ENCODE measurements at places on chromosomes 13 and 19.

- DNase-seq = no peak
These were observed 76.2 kb downstream of the SOX1 start for GRCh38 chr13:112143046-112143752.

GRCh38 chr19:31530781-31531180 is 181.5 kb upstream of the TSHZ3 start:
- no peak for DNase-seq

DNA sequence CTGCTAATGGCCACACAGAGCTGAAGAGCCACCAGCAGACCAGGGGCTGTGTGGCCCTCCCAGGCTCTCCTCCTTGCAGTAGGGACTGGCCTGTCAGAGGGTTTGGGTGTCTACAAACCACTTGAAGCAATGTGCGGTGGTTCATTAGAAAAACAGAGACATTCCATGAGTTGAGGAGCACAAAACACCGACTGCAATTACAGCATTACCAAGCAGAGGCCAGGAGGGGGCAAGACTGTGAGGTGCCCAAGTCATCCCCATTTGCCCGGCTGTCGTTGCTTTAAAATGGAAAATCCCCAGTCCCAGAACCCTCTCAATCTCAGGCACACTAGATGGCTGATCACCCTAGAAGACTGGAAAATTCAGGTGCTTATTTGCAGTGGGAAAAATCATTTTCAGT is 15.0 kb downstream of the TMTC4 start:
- no peak for DNase-seq

- DNase-seq = no peak
These were observed 71.5 kb downstream of the RUBCNL start for GRCh38 chr13:46315491-46316075.

- DNase-seq = no peak
These were observed 599.7 kb upstream of the SLITRK1 start for GRCh38 chr13:84481958-84482357.

DNA sequence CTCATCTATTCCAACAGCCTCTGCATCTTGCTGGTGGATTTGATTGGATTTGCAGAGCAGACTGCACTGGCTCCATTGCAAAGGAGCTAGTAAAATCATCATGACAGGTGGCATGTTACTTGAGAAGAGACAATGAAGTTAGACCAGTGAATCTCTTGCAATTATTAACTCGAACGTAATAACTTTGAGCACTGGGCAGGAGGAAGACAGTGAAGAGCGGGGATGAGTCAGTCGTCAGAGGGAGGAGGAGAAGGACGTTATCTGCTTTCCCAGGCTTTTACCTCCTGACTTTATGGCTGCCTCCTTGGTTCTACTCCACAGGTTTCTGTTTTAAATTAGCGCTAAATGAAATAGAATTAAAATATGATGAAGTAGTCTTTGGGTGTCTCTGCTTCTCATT is 257.8 kb upstream of the IPO5 start:
- no peak for DNase-seq

GRCh38 chr19:1985588-1986356 is 29.7 kb downstream of the BTBD2 start:
- no peak for DNase-seq

GRCh38 chr19:18660051-18660910 is 23.2 kb upstream of the CRTC1 start:
- no peak for DNase-seq

DNA sequence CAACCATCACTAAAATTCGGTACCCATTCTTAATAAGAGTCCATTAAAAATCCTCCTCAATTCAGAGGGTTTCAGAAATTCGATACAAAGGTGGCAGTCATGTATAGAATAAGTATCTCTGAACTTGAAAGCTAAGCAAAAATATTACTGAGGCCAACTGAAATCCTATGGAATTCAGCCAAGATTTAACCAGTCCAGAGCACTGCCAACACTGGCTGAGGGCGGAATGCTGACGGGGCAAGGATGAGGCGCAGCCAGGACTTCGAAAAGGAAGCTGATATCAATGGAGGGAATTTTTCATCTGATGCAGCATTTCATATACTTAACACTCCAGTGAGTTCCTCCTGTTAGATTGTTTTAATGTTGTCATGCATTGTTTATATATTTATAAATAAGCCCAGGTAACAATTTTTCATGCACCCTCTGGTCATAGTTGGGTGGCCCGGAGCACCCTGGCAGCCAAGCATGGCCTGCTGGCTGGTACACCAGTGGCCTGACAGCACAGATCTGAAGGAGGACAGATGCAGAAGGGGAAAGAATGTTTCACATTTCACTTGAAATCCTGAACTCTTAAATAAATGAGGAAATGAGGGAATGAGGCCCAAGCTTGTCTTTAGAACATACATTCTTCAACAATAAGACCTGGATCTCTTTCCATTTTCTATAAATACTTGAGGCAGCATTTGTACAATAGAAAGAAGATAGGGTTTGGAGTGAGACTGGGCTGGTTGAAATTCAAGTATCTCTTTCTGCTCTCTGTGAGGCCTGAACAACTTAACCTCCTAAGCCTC is 41.5 kb downstream of the WDFY2 start:
- no peak for DNase-seq

DNA sequence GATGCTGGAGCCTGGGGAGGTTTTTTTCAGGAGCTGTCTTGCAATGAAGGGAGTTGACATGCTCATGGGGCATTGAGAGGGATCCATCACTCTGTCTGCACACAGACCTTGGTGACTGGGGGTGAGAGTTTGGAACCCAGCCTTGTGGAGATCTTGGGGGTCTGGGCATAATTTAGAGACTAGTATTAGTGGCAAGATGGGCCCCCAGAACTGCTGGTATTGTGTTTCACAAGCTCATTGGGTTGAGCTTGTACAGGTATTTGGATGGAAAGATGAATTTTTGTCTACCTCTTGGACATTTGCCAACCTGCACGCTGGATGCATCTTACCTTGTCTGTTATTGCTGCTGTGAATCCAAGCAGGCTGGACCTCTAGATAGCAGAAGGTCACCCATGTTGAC is at the start of gene OR2Z1:
OR2Z1 (plus strand) TSS at position 301 of the 400 bp plus-strand sequence. CDS start 9,395 bp downstream, outside the sequence.
- no peak for DNase-seq

GRCh38 chr13:110317496-110318195 is 10.6 kb downstream of the COL4A2 start:
- DNase-seq = no peak

GRCh38 chr19:719636-720344 is 11.1 kb downstream of the PALM start:
- DNase-seq = peak; percentile 71

DNA sequence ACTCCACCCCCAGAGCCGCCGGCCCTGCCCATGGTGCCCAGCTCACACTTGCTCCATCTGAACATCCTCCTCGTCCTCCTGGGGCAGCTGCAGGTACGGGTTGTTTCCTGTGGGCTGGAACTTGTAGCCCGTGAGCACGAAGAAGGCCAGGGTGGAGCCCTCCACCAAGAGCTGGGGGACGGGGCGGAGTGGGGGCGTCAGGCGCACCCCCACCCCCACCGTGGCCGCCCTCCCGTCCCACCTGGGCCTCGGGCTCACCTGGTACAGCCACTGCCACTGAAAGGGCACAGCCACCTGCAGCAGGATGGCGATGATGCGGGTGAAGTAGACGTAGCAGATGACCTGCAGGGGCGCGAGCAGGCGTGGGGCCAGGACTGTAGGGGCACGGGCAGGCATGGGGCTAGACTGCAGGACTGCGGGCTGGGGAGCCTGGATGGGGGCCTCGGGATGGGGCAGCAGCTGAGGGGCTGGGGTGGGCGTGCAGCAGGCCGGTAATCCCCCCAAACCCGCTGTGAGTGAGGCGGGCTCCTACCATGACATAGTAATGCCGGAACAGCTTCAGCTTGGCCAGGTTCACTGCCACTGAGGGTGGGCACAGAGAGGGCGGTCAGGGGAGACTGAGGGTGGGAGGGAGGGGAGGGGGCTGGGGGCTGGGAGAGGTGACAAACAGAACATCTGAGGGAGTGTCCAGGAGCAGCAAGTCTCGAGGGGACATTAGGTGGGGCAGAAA is 6.3 kb downstream of the GPR108 start:
- DNase-seq = no peak

DNA sequence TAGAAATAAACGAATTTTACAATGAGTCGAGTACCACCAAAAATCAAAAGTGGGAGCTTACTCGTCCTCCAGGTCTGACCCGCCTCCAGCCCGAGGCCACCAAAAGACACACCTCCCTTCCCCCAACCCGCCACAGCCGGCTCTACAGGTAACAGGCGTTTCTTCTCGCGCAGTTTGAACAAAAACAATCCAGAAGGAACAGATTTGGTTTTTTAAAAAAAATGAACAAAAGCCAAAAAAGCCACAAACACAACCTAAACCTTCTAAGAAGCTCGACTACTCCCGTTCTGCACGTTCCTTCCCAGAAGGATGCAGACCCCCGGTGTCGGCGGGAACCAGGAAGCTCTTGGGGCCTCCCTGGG is 671 bp downstream of the ZDHHC20 start:
- peak; percentile 36 for DNase-seq

- DNase-seq = no peak
These were observed 4.7 kb upstream of the POMP start for GRCh38 chr13:28654276-28654675.

GRCh38 chr13:113178896-113179167 is 20.4 kb downstream of the PROZ start:
- no peak for DNase-seq

- no peak for DNase-seq
These were observed 71.4 kb downstream of the ALOX5AP start for GRCh38 chr13:30806784-30807183.

DNA sequence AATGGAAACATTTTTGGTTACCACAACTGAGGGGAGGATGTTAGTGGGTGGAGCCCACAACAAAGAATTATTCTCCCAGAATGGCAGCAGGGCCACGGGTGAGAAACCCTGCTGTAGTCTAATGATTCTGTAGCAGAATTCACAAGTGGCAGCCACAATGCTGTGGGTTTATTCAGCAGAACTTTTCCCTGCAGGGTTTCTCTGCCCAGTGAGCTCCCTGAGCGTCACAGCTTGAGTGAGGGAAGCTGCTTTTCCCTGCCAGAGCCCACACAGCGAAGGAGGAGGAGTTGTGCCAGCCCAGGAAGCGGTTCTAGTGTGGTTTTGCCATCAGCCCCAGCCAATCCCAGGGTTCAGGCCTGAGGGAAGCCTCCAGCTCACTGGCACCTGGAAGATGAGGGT is 4.4 kb downstream of the ATP12A start:
- no peak for DNase-seq

- DNase-seq = no peak
These were observed 3.2 kb downstream of the NPAS1 start for GRCh38 chr19:47022541-47023447.

DNA sequence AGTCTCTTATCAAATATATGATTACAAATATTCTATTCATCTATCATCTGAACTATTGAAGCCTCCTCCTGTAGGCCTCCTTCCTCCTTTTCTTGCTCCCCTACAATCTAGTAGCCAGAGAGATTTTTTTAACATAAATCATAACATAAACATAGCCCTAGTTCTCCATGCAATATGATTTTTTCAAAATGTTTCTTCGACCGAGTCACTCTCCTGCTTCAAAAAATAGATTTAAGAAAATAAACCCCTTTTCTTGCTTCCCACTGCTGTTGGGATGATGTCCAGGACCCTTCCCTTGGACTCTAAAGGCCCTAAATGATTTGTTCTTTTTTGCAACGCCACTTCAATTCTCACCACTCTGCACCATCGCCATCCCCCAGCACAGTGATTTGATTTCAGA is 319.7 kb upstream of the TSHZ3 start:
- DNase-seq = no peak

- no peak for DNase-seq
These were observed 1.3 kb downstream of the MAN2B1 start for GRCh38 chr19:12665281-12665573.

DNA sequence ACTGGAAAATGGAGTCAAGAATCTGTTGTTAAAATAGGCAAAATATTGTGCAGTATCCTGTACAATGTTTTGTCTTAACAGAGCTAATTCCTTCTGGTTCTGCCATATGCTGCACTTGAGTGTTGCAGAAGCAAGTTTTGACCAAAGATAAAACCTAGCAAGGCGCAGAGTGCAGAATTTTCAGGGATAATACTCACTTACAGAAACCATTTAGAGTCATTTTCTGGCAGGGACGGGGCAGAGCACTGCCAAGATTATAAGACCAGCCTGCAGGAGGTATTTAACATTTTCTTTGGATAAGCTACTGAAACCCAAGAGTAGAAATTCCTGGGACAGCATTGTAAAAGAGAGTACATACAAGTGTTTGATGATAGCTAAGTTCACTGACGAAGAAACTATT is 159.5 kb upstream of the EDNRB start:
- DNase-seq = no peak

GRCh38 chr13:42393573-42394360 is 121.8 kb downstream of the AKAP11 start:
- no peak for DNase-seq

DNA sequence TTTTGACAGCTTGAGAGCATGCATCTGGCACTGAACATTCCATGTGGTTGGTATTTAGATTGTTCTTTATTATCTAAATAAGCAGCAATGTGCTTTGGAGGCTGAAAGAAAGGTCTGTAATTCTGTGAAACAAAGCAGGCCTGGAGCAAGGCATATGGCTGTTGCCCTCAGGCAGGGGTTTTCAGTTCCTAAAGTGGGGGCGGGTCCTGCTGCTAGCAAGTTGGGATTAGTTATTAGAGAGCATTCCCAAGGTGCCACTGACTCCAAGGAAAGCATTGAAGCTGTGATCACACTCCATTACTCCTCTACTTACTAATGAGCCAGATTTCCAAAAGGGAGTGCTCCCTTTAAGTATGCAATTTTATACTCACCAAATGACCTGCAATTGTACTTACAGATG is 432.2 kb downstream of the OLFM4 start:
- no peak for DNase-seq

DNA sequence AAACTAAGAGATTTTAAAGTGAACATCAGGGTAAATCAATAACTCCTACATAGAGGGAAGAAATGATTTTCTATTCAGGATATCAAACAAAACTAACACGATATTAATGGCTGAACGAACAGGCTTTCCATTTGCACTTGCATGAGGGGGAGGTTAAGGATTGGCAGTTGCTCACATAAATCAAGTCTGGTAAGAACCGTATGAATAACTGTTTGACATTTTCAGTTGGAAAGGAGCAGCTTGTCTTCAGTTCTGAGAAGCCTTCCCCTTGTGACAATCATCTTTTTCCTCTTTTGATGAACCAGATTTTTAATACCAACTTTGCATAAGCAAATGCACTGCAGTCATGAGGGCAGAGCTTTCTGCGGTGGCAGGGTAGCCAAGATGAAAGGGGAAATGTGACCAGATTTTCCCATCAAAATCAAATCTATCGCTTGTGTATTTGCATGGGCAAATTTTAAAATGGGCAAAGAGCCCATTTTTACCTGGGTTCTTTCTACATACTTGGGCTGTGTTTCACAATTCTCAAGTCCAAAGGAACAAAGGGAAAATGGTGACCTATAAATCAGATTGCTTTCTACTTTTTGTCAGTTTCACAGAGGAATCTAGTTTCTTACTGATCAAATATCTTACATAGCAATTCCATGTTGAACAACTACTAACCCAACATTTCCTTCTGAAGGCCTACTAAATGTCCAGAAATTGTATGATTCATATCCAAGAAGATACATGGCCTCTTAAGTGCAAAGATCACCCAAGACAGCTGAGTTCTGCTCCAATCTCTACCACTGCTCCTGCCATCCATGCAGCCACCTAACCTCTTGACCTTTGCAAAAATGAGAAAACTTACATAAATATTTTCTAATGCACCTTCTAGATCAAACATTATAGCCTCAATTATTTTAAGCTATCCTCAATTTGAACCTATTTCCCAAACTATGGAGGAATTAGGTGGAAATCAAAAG is 249.6 kb downstream of the OXGR1 start:
- DNase-seq = no peak

- no peak for DNase-seq
These were observed 6.6 kb upstream of the LGALS4 start for GRCh38 chr19:38819231-38819920.

- DNase-seq = peak; percentile 94
These were observed 7.7 kb downstream of the PNMA8B start for GRCh38 chr19:46487802-46488445.

GRCh38 chr19:52101866-52102562 is 6.4 kb upstream of the ZNF841 start:
- DNase-seq = no peak
